Activated T-helper 1 cell treated with anti-CD3 and anti-CD28 coated beads, Interleukin-12 subunit alpha, Interleukin-12 subunit beta, Interleukin-2, Interleukin-4 antibody, amounts not matched to agents 30 ng/mL and 10 ng/mL and 1 ng/mL, durations not matched to agents 14 hours and 24 hours and 36 hours (primary cell): ENCODE measurements at places on chromosomes 4 and X. TPM values are rescaled to one million over a fixed set of nuclear protein-coding genes. Genes with fewer than 3 reads are reported as not detected.

HS6ST2 gene
- total RNA-seq = 1.1 TPM in 2 replicates

DNA sequence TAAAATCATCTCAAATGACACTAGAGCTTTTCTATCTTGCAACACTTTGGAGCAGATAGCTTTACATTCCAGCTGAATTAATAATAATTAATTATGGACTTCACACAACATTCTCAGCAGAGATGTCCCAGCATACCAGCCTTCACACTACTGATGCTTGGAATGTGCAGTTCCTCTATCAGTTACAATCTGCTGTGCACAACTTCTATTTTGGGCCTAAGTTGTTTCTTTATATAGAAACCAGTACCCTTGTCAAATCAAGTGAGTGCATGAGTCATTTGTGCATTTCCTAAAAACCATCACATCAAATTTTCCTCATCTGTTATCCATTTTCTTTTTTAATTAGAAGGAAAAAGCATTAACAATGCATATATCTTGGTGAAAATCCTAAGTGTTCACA, 8.8 kb upstream of the RASL11B start:
- peaks cover 4% of the 10 kb centered on the region for H3K27me3 ChIP-seq
- DNase-seq = no peak
- H3K27ac ChIP-seq = no peak overlapping the region

ERAS gene
- not detected in 2 replicates for total RNA-seq

GPR34 gene
- total RNA-seq = 0.66 and 1.2 TPM in 2 replicates

- no peak for DNase-seq
- H3K36me3 ChIP-seq = no peaks in the 10 kb centered on the region
- H3K4me1 ChIP-seq = no peaks in the 10 kb centered on the region
Measured at GRCh38 chr4:147927377-147928137, 195.7 kb downstream of the ARHGAP10 start.

GRCh38 chr4:8727546-8728510, 135.3 kb downstream of the CPZ start:
- DNase-seq = no peak
- no peak overlapping the region for H3K4me3 ChIP-seq
- no peak overlapping the region for H3K27ac ChIP-seq
- no peaks in the 10 kb centered on the region for H3K27me3 ChIP-seq
- no peaks in the 10 kb centered on the region for H3K4me1 ChIP-seq
- no peaks in the 10 kb centered on the region for H3K36me3 ChIP-seq

DNA sequence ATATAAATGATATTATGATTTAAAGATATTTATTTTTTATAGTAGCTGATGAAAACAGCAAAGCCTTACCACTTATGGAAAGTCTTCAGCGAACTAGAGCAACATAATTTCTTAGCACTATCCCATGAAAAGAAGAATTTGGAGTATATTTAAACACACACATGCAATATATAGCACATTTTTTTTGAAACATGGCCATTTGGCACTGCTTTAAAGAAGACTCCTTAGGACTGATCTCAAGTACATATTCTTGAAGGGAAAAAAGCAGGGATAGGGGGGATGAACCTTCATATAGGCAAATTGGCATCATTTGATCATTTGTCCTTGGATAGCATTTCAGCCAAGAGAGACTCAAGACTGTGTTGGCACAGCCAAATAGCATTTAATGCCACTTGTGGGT, 193.3 kb downstream of the ANKRD50 start:
- H3K36me3 ChIP-seq = no peaks in the 10 kb centered on the region
- no peak for DNase-seq
- H3K4me1 ChIP-seq = no peaks in the 10 kb centered on the region

GRCh38 chr4:61335241-61335763, 135.2 kb downstream of the ADGRL3 start:
- no peaks in the 10 kb centered on the region for H3K4me1 ChIP-seq
- no peaks in the 10 kb centered on the region for H3K27me3 ChIP-seq
- no peak for DNase-seq
- no peak overlapping the region for H3K27ac ChIP-seq
- no peaks in the 10 kb centered on the region for H3K36me3 ChIP-seq

DNA sequence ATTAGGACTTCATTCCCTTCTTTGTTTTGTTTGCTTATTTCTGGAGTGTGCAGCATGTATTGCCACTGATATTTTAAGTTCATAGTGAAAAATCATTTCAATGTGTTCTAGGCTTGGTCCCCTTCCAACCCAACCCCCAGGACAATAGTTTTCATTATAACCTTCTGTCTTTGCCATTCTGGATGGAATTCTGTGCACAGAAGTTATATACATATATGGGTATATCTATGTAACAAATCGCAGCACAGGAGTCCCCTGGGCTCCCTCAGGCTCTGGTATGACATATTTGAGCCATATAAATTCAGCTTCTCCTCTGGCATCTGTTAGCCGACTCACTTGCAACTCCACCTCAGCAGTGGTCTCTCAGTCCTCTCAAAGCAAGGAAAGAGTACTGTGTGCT, at the start of gene TNMD:
Gene TNMD, plus strand, starts transcription at position 326 of the 400 bp plus-strand sequence. CDS start 83 bp downstream, outside the sequence.
- no peak within 1 kb of the TSS for H3K4me3 ChIP-seq
- no peaks in the 10 kb centered on the region for H3K36me3 ChIP-seq

DNA sequence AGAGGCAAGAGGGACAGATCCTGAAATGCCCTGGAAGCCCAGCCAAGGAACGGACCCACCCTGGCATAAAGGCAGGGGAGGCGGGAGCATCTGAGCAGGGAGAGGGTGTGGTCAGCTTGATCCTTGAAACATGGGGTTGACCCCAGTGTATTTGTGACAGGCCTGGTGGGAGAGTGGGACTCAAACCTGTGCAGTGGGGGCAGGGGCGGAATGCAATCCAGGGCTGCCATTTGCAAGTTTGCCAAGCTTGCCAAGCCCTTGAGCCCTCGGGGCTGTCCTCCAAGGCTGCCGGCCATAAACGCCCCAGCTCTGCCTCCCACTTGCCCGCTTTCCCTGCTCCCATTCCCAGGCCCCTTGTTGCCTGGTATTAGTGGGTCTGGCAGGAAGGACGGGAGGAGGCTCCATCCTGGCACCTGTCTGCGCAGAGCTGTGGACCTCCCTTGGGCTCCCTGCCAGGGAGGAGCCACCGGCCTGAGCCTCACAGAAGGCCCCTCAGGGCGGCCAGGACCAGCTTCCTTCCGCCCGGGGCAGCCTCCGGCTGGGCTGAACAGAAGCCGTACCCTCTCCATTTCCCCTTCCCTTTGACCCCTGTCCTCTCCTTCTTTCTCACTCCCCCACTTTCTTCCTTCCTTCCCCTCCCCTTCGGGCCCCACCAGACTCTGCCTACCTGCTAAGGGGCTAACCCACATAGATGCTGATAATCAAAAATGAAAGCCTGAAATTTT, 661 bp downstream of the S100P start:
- H3K4me3 ChIP-seq = peak overlapping the region; percentile 60
- peak overlapping the region; percentile 94 for H3K27ac ChIP-seq
- peaks cover 80% of the 10 kb centered on the region for H3K4me1 ChIP-seq
- peaks cover 2% of the 10 kb centered on the region for H3K36me3 ChIP-seq

DNA sequence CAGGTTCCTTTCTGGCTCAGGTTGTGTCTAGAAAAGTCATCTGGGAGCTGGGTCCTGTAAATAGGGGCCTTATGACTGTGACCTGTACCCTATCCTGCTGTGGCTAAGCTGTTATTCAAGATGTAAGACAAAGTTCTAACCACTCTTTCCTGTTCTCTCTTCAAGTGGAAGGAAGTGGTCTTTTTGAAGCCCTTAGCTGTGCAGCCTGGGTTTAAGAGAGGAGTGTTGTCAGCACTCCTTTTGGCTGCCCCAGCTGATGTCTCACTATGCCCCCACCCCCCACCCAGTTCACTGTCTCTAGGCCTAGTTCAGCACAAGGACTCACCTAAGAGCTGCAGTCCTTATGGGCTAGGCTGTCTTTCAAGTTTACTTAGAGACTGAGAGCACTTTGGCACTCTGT, 1069.5 kb downstream of the FAM133A start:
- no peak overlapping the region for H3K4me3 ChIP-seq
- peaks cover 6% of the 10 kb centered on the region for H3K4me1 ChIP-seq
- no peaks in the 10 kb centered on the region for H3K27me3 ChIP-seq
- H3K27ac ChIP-seq = no peak overlapping the region
- peaks cover 2% of the 10 kb centered on the region for H3K36me3 ChIP-seq

MAGEC1 gene
- not detected in 2 replicates for total RNA-seq

- H3K4me3 ChIP-seq = no peak overlapping the region
- H3K27me3 ChIP-seq = no peaks in the 10 kb centered on the region
- H3K36me3 ChIP-seq = peaks cover 2% of the 10 kb centered on the region
- H3K27ac ChIP-seq = no peak overlapping the region
- H3K4me1 ChIP-seq = no peaks in the 10 kb centered on the region
Measured at GRCh38 chrX:75114638-75115037, 41.4 kb downstream of the ABCB7 start.

IL21 gene
- 136 and 138 TPM in 2 replicates for total RNA-seq

HHIP gene
- not detected in 2 replicates for total RNA-seq

PAGE1 gene
- not detected in 2 replicates for total RNA-seq

GLUD2 gene
- total RNA-seq = 0.67 and 0.71 TPM in 2 replicates

DNA sequence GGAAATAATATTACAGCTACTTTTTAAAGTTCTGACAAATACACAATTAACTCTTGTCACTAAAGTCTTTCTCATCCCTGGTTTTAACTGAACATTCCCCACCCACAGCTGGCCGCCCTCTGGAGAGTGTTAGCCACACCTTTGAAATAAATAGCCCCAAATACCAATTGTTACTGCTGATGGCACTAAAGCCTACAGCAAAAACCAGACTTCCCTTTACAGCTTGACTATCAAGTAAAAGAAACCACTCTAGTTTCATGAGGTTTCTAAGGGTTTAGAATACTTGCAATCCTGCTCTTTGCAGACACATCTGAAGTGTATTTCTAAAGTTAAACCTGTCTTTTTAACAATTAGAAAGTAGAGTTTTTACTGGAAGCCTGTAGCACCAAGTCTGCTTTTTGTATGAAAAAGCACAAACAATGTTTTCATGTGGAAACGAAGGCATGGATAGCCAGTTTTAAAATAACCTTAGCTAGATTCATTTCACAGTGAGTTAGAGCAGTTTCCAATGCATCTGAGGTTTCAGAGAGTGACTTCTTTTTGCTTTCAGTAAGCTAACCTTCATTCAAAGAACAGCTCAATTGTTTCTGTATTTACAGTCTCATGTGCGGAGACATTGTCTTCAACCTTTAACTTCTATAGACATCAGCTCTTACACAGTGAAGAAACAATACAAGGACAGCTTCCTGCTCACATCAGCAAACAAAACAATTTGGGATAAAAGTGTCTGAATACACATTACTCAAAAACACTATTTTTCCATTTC, 164.8 kb upstream of the VEGFC start:
- no peak overlapping the region for H3K4me3 ChIP-seq
- no peaks in the 10 kb centered on the region for H3K27me3 ChIP-seq
- H3K27ac ChIP-seq = no peak overlapping the region
- H3K4me1 ChIP-seq = no peaks in the 10 kb centered on the region

GRCh38 chr4:168674077-168674747, 177.4 kb downstream of the PALLD start:
- no peak for DNase-seq
- no peak overlapping the region for H3K27ac ChIP-seq
